ENCODE measurements at places on chromosomes 16 and 17.

GRCh38 chr17:44999433-44999832, 31.3 kb upstream of the C1QL1 start:
- no peak for DNase-seq

DNA sequence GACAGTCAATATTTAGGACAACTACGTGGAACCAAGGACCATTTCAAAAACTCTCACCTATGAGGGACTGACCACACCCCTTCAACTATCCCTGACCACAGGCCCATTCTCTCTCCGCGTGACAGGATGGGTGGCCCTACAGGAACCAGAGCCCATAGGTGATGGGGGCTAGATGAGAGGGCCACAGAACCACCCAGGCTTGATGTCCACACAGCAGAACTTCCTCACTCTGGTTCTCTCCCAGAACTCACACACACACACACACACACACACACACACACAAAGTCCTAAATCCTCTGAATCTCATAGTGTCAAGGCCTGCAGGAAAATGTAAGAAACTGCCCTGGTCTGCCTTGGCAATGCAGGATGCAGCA, 1.5 kb downstream of the ZNF319 start:
- DNase-seq = no peak

- DNase-seq = no peak
Observed at GRCh38 chr16:80606221-80606766, 65.5 kb downstream of the DYNLRB2 start.

DNA sequence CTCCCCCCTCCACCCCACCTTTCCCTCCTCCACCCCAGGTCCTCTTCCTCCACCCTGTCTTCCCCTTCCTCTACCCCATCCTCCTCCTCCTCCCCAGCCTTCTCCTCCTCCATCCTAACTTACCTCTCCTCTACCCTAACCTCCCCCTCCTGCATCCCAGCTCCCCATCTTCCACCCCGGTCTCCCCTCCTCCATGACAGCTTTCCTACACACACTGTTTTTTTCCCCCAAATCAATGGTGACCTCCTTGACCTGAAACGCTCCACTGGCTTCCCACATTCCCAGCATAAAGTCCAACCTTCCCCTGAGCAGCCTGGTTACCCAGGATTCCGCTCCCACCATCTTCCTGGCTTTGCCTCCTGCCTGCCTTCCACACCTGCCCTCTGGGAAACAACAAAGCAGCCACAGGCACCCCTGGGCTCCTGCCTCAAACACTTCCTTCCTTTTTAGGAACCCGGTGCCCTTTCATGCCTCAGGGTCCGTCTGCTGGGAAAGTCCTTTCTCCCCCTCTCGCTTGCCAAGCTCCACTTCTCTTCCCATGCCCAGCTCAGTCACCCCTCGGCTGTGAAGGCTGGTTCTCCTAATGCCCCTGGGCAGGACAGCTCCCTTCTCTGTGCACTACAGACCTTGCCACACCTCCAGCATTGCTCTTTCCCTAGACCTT, 2.1 kb downstream of the RGS9 start:
- no peak for DNase-seq

- DNase-seq = no peak
Observed at GRCh38 chr17:35138218-35138617, 3.9 kb downstream of the NLE1 start.

DNA sequence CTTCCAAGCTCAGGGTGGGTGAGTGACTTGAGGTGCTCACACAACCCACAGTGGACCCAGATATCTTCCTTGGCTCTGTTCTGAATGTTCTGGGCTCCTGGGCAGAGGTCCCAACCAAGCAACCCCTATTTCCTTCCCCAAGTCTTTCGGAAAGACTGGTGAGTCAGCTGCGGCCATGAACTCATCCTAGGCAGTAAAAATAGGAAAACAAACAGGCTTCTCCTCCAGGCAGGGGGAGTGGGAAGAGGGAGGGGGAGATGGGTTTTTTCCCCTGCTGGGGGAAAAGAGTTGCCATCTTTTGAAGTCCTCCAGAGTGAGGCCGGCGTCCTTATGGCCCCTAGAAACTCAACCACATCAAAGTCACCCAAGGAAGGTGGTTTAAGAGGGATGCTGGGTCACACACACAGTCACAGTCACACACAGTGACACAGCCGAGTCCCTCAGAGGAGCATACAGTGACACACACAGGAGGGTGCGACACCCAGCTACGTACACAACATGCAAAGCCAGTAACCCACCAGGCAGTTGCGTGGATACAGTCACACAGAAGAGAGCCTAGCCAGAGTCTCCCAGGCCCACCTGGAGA, 16.0 kb upstream of the DLX4 start:
- DNase-seq = peak; percentile 46

- DNase-seq = no peak
Observed at GRCh38 chr17:64183815-64184214, 53.9 kb upstream of the ERN1 start.

DNA sequence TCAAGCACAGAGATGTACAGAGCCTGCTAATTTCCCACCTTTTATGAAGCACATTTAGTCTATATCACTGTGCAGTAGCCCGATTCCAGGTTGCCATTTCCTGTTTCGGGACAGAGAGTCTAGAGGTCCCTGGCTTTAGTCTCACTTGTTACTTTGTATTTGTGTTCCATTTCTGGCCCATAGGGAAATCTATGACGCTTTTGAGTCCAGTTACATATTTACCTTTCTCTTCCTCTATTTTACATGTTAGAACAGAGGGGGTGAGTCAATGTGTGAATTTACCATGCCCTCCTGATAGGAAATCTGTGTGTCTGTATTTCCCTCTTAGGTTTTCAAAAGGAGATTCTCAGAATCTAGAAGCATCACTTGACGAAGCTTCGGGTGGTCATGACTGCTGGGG, 227.1 kb upstream of the ZFHX3 start:
- no peak for DNase-seq

- DNase-seq = no peak
Observed at GRCh38 chr16:53282328-53282727, 151.9 kb upstream of the RBL2 start.

DNA sequence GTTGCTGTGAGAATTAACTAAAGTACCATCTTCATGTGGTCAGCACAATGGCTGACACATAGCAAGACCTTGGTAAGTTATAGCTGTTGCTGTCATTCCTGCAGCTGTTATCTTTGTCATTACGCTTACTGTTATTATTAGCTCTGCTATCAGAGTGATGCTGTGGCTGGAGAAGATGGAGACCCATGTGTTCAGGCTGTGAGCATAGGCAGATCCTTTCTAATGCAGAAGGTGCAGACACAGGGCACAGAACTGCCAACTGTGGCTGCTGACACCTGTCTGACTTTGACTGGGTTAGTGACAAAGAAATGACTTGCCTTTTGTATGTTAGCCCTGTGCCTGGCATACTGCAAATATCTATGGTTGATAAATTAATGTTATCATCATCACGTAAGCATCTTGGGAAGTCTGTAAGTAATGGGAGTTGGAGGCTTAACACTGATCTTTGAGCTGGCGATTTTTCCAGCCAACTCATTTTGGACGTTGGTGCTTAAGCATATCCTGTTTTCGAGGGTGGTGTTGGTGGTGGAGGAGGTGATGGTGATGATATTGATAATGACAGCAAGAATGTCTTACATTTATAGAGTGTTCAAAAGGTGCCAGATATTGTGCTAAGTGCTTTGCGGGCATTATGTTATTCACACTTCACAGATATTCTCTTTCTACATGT, 695.3 kb downstream of the WWOX start:
- no peak for DNase-seq

- no peak for DNase-seq
Observed at GRCh38 chr16:85909932-85910853, 11.2 kb downstream of the IRF8 start.

- DNase-seq = no peak
Observed at GRCh38 chr17:45848868-45849535, 4.3 kb downstream of the SPPL2C start.

GRCh38 chr16:50011707-50012106, 13.3 kb upstream of the CNEP1R1 start:
- DNase-seq = no peak

- no peak for DNase-seq
Observed at GRCh38 chr17:66310528-66311148, 8.2 kb downstream of the PRKCA start.

DNA sequence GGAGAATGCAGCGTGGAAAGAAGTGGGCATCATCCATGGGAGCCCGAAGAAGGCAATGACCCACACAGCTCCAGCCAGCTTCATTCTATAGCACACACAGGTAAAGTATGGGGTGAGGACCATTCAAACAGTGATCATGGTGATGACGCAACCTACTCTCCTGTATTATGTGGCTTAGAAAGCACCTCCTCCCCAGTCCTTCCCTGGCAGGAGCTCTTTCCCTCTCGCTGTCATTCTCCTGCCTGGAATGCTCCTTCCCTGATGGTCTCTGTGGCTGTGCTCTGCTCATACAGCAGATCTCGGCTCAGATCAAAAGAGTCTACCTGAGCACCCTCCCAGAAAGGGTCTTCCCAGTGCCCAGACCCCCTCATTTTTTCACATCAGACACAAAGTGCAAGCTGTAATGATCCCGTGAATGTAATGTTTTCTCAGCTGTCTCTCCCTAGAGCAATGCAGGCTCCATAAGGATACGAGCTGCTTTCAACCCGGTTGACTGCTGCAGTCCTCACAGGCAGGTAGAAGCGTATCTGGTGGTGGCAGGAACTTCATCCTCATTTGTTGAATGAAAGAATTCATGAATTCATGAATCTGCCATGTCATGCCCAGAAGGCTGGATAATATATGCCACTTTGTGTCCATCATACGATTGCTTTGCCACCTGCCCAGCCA, 248.8 kb downstream of the HS3ST3A1 start:
- DNase-seq = no peak

- DNase-seq = no peak
Observed at GRCh38 chr17:418421-418751, 65.8 kb upstream of the RPH3AL start.

- no peak for DNase-seq
Observed at GRCh38 chr16:83247767-83248372, 559.9 kb upstream of the HSBP1 start.

DNA sequence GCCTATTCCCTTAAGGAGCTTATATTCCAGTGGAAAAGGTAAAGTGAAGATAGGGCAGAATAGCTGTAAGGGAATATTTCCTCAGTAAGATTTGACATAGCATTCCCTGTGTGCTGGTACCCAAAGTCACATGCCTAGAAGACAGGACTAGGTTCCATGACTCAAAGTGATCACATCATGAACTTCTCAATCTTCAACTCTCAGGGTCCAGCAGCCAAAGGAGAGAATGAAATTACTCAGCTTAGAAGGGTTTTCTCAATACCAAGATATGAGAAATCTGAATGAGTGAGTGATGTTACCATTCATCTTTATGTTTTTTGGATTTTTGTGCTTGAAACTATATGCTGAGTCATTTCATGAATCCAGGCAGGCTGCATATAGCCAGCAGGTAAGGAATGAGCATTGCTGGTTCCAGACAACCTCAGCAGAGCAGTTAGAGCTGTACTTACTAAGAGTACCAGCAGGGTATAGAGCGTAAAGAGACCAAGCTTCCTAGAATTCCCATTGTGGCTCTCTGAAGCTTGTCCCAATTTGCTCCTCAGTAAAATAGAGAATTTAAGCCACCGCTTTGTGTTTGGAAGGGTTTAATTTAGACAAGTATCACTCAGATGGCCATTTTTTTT, 91.1 kb downstream of the ANKFN1 start:
- no peak for DNase-seq

GRCh38 chr17:62156949-62157348, 91.9 kb upstream of the MED13 start:
- DNase-seq = no peak

DNA sequence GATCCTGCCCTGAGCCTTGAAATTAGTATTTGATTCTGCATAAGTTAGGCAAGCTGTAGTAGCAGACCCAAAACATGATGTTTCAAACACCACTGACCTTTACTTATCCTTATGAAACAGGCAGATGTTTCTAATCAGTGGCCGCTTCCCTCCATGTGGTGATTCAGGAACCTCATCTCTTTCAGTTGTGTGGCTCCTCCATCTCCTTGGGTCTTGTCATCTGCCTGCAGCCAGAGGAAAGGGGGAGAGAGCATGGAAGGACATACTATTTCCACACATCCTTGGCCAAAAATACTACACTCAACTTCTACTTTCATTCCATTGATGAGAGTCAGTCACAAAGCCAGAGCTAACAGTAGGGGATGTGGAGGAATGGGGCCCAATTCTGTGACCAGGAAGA, 41.6 kb upstream of the IRX6 start:
- no peak for DNase-seq
